ENCODE measurements at places on chromosomes 7 and 10.

- no peak for DNase-seq
Observed at GRCh38 chr10:29612657-29613056, 22.1 kb downstream of the SVIL start.

DNA sequence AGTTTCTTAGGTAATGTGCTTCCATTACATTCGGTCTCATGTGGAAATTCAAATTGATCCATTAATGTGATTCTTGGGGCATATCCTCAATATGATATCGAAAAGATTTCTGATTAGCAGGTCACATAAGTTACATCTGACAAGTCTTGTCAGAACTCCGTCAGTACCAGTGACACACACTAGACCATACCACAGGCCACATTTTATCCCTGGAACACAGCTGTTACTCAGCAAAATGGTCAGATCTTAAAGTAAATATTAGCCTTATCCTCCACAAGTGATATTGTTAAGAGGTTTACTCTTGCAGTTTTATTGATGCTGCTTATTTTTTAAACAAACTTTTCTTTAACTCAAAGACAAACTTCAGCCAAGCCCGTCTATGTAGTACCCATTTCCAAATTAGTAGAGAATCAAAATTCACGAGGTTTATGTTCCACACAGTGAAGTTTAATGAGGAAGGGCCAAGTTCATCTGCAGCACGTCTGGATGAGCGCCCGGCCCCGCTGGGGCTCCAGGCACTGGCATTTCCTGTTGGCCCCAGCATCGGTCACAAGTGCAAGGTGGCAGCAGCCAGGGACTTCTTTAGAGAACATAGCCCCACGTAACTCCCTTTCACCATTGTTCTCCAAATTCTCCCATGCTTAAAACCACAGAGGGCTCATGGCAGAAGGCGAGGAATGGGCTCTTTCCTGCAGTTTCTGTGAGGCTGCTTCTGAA, 132.2 kb downstream of the VIPR2 start:
- DNase-seq = no peak

GRCh38 chr7:1661461-1661860, 8.6 kb upstream of the ELFN1 start:
- DNase-seq = no peak

DNA sequence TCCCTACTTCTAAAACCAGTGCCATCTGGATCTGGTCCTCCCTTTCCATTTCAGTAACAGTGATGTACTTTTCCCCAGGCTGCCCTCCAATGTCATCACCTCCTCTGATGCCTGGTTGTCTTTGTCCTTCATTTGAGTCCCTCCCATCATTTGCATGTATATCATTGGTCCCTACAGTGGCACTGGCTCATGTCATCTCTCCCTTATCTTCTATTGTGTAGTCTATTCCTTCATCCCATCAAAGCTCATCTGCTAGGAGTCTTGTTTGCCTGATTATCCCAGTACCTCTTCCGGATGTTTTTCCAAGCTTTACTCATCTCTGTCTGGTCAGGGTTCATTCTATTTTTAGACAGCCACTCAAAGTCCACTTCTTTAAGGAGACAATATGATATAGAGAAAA, 292.9 kb upstream of the BMPER start:
- no peak for DNase-seq

DNA sequence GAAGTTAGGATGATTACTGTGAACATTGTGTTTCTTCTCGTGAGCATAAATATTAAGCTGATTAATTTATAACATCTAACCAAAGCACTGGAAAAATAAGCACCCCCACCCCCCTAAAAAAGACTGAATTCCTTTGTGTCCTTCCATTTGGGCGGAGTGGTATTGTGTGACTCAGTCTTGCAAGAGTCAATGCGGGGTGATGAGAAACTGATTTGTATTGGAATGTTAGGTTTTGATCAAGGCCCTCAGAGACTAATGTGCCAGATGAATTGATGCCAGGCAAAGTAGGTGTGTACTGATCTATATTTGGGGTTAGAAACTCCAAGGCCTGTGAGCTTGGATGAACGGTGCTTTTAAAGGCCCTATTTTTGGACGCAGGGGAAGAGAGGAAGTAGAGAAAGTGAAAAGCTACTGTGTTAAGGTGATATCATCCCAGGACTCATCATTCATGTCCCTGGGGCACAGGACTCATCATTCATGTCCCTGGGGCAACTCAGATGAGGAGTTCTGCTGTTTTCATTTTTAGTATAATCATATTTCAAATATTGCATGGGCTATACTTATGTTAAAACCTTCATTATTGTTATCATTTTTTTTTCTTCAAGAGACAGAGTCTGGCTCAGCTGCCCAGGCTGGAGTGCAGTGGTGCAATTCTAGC, 61.3 kb upstream of the PTN start:
- DNase-seq = no peak

DNA sequence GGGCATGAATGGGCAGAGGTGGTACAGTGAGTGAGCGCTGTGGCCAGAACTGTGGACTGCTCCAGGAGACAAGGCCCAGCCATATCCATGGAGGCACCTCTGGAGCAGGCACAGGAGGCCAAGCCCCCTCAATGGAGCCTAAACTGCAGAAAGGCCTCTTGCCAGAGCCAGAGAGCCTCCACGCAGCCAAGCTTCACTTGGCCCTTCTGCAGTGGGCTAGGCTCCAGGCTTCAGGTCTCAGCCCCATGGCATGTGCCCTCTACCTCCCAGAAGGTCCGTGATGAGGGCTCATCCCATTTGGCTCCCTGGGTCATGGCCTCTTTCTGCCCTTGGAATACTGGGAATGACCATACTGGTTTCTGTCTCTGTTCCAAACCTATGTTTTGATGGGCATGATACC, 8.9 kb downstream of the PDE1C start:
- DNase-seq = no peak

DNA sequence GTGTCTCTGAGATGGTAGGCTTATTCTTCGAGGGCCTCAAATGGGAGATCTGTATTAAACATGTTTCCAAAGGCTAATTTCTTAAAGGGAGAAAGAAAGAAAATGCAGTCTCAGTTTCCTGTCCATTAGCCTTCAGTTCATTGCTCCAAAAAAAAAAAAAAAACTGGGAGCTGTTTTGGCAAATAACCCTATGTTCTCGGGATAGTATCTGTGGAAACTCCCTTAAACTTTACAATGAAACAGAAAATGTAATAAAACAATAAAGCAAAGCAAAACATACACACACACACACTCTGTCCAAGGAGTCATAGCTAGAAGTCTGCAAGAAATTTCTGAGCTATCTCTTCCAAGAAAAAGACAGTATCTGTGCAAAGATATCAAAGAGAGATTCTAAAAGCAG, 172.5 kb upstream of the CELF2 start:
- no peak for DNase-seq

- DNase-seq = no peak
Observed at GRCh38 chr10:94307046-94307615, 55.6 kb downstream of the NOC3L start.

- no peak for DNase-seq
Observed at GRCh38 chr7:25940086-25940906, 211.7 kb upstream of the NFE2L3 start.

DNA sequence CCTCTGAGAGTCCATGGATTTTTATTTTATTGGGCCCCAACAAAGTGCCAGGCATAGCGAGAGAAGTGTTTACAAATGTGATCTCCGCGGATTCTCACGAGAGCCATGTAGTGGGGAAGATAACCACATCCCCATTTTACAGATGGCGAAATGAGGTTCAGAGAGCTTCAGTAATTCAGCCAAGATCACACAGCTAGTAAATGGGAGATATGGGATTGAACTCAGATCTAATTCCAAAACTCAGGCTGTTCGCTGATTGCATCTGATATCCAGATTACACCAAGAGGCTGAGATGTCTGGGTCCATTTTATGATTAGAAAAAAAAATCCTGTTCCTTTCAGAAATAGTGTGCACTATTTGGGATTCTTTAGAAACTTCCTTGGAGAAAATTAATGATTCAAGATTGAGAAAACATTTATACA, 1.3 kb downstream of the FAS start:
- DNase-seq = no peak

GRCh38 chr10:24376731-24377130, 167.8 kb downstream of the KIAA1217 start:
- no peak for DNase-seq

GRCh38 chr7:369476-370258, 79.7 kb downstream of the FOXL3 start:
- DNase-seq = no peak

- DNase-seq = no peak
Observed at GRCh38 chr10:822661-823367, 108.7 kb downstream of the LARP4B start.

DNA sequence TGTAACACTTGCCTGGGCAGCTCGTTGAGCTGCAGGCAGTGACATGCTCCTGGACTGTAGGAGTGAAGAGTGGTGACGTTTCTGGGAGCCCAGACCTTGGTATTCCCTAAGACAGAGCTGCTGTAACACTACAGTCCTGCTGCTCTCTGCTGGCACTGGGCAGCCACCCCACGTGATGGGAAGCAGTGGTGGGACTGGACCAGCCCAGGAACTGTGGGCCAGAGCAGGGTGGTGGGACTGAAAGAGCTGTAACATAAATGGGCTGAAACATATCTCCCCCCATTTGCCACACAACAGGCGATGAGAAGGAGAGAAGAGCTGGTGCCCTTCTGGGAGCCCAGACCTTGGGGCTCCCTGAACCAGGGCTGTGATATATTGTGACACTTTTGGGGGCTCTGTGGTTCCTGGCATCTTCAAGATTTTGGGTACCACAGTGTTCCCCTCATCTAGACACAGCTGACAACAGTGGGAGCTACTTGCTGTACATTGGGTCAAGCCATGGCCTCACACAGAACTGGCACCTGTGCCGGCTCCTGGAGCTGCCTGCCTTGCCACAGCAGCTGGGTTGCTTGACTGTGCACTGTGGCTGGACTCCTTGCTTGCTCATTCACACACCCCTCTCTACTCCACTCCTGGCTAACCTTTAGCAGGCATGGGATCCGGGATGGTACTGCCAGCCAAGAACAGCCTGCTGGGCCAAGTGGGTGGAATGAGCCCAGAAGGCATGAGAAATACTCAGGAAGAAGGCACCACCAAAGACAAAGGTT, 161.3 kb upstream of the PCDH15 start:
- no peak for DNase-seq

DNA sequence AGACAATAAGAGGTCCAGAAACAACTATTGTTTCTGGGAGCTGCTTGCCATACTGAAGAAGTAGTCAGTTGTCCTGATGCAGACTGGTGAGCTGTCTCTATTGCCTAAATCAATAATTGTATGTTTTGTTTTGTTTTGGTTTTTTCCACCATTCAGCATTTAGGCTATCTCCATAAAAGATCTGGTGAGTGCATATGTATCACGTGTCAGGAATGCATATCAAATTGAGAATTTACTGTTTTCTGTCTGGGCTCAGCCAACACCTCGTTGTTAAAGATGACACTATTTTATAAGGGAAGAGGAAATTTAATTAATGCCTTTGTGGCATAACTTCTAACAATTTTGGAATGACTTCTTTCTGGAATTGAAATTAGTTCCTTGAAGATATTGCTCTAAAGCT, 66.2 kb downstream of the SORCS1 start:
- DNase-seq = no peak

DNA sequence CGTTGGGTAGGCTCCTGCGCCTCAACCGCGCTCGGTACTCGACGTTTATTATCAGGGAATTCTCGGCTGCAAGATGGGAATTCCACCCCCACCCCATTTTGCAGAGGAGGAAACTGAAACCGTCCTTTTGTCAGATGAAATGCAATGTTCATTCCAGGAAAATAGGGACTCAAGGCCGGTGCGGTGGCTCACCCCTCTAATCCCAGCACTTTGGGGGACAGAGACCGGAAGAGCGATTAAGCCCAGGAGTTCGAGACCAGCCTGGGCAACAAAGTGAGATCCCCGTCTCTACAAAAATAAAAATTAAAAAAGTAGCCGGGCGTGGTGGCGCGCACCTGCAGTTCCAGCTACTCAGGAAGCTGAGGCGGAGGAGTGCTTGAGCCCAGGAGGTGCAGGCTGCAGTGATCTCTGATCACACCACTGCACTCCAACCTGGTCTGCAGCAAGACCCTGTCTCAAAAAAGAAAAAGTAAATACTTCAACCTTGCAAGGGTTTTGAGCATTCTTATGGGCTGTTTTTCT, 720 bp upstream of the RFC2 start:
- DNase-seq = no peak

DNA sequence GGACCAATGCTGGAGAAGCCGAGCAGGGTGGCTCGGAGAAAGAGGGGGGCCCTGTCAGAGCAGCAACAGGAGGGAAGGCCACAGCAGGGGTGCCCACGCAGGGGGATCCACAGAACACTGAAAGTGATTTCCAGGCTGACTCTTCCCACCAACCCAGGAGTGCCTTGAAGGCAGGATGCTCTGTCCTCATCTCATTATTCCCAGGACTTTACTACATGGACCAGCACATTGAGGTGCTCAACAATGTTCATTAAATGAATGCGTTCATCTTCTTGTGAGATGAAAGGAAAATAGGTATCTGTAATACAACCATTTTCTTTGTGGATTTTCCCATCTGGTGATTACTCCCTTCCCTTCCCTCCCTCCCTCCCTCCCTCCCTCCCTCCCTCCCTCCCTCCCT, 71.0 kb downstream of the COL26A1 start:
- no peak for DNase-seq

- no peak for DNase-seq
Observed at GRCh38 chr10:8554574-8554973, 500.1 kb downstream of the GATA3 start.

DNA sequence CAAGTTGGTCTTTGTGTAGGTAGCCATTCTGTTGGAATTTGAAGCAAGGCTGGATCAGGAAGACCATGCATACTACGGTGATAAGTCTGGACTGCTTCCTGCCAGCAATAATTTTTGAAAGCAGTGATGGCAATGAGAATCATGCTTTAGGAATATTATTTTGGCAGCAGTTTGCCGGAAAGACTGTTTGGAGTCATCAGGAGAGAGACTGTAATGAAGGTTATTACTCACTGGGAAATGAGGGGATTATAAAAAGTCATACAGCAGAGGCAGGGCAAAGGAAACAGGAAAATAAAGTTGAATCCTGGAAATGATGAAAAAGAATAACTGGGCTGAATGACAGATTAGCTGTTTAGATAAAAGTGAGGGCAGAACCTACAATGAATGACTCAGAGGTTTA, 1136.8 kb upstream of the AUTS2 start:
- DNase-seq = no peak

DNA sequence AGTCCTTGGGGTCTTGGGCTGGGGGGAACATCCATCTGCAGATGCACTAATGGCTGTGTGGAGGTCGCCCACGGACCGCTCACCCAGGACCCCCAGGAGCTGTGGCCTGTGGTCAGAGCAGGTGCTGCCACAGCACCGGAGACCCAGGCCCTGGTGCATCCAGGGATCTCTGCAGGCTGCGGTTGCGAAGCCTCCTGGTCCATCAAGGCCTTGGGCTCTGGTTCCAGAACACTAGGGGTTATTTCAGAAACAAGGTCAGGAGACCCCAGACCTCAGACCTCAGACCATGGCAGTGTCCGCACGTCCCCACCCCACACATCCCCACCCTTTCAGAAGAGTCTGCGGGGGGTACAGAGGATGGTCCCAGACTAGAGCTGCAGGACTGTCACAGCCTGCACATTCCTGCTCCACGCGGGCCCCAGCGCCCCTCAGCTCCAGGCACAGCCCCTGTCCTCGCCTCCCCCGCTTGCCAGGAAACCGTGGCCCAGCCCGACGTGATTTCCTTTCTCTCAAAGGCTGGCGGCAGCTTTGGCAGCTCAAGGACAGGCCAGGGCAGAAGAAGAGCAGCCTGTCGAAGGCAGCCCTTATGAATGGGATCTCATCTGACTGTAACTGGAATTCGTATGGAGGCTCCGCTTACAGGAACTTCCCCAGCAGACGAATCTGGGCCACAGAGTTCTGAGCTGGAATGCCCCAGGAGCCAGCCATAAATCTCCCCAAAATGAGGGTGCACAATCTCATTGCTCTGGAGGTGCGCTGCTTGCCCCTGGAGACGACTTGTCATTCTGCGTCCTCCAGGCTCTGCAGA, 136.2 kb upstream of the RET start:
- DNase-seq = no peak

GRCh38 chr10:46314071-46314470, 27.3 kb downstream of the ANTXRL start:
- no peak for DNase-seq
